ENCODE measurements at places on chromosomes 3 and 15. TPM values are rescaled to one million over a fixed set of nuclear protein-coding genes. Genes with fewer than 3 reads are reported as not detected.

Gene SV2B
- not detected for total RNA-seq

Gene SPESP1
- total RNA-seq = 0.98 TPM

Gene PIGBOS1
- total RNA-seq = 9.5 TPM

Gene RARRES1
- 47.8 TPM for total RNA-seq

Gene CDC25A
- 0.90 TPM for total RNA-seq

Gene GAP43
- 3.4 TPM for total RNA-seq

Gene AADACL2
- not detected for total RNA-seq

Gene ZIC1
- total RNA-seq = not detected

Gene TCAIM
- 13.2 TPM for total RNA-seq

Gene ITIH1
- not detected for total RNA-seq

Gene GCHFR
- total RNA-seq = 0.82 TPM

Gene TMC3
- total RNA-seq = under 0.01 TPM

Gene EXD1
- total RNA-seq = not detected

Gene RTP1
- total RNA-seq = not detected

Gene PLAAT1
- total RNA-seq = 0.90 TPM

Gene IL16
- total RNA-seq = 1.4 TPM

Gene ABI3BP
- 108 TPM for total RNA-seq

Gene PLA2G4E
- not detected for total RNA-seq

Gene SETD5
- total RNA-seq = 80.2 TPM

Gene MESP2
- total RNA-seq = 2.9 TPM

Gene CHAC1
- 4.7 TPM for total RNA-seq

Gene TOP2B
- total RNA-seq = 176 TPM

Gene HPS3
- total RNA-seq = 33.0 TPM

Gene UROC1
- not detected for total RNA-seq

Gene ARL6
- total RNA-seq = 13.9 TPM

Gene KIF15
- 17.1 TPM for total RNA-seq

Gene KNG1
- not detected for total RNA-seq

Gene SERINC4
- not detected for total RNA-seq

Gene WDR93
- total RNA-seq = 0.49 TPM

Gene DAZL
- total RNA-seq = not detected

Gene RLBP1
- not detected for total RNA-seq

Gene IL17RE
- total RNA-seq = 1.5 TPM

Gene EXOG
- 39.6 TPM for total RNA-seq

Gene CYP8B1
- not detected for total RNA-seq

Gene CCR9
- total RNA-seq = not detected

Gene XYLB
- 4.9 TPM for total RNA-seq

Gene MKRN2OS
- not detected for total RNA-seq

Gene GPR160
- 0.90 TPM for total RNA-seq

Gene MASP1
- total RNA-seq = 19.2 TPM

Gene PLA1A
- total RNA-seq = 1.1 TPM

Gene SKOR1
- total RNA-seq = 0.08 TPM

Gene TBCCD1
- total RNA-seq = 17.5 TPM

Gene PROS1
- 109 TPM for total RNA-seq

All from fibroblast of the aortic adventitia (primary cell).